Cerebellar nuclear complex (tissue), 1 donor: ENCODE measurements at places on chromosomes 3 and 15.

GRCh38 chr3:186609247-186609868 is 3.5 kb upstream of the AHSG start:
- DNase-seq, result no peak

DNA sequence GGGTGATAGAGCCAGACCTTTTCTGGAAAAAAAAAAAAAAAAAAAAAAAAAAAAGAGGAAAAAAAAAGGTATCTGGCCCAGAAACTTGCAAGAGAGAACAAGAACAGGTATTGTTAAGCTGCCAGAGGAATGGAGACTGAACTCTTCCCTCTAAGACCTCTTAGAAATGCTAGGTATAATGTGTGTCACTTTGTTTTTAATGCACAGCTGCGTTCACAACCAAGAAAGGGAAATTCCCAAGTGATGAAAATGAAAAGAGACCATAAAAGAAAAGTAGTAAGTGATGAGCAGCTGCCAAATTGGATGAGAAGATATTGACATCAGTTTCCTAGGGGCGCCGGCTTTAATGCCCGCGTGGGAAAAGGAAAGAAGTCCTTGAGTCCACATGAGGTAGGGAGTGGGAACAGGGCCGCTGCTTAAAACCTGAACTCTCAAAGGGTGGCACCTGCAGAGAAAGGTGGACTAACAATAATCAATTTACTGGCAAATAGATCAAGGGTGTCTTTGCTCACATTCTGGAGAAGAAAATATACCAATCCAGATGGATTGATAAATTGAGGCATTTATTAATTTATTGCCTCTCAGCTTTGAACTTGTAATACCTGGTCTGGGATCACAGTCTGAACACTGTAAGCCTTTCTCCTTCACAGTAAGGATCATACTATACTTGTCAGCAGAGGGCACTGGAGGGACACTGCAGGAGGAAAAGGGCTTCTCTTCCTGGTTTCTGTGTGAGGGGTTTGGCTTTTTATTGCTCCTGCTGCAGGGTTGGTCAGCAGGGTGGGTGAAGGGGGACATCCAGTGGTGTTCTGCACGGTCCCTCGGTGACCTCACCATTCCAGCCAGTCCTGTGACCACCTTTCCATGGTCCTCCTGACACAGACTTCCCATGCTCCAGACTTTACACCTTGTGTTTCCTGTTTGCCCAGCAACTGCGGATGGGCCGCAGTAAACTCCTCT is 131.6 kb downstream of the AQP9 start:
- DNase-seq, result no peak

DNA sequence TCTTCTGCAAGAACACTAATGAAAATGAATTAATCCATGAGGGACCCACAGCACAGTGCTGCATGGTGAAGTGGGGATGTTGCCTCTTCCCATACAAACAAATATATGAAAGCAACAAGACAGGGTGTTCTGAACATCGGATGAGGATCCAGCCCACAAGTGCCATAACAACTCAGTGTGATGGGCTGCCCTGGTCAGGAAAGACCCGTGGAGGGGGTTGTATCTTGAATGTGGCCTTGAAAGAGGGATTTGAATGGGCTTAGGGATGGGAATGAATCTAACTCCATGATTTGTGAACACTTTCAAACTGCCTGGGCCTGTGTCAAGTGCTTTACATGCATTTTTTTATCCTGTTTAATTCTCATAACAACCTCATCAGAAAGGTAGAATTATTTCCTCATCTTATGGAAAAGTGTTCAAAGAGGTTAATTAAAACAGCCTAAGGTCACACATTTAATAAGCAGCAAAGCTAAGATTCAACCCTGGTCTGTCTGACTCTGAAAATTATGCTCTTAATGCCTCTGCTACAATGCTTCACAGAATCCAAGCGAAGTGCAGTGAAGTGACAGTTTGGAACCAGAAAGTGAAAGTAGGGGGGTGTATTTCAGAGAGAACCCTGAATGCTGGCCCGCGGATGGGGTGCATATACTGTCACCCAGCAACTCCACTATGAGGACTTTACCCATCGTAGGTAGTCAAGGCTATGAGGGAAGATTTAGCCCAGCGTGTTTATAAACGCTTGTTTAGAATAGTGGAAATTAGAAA is 65.6 kb upstream of the HEG1 start:
- DNase-seq, result no peak

GRCh38 chr3:111069974-111070771 is 1.4 kb upstream of the NECTIN3 start:
- DNase-seq, result no peak

DNA sequence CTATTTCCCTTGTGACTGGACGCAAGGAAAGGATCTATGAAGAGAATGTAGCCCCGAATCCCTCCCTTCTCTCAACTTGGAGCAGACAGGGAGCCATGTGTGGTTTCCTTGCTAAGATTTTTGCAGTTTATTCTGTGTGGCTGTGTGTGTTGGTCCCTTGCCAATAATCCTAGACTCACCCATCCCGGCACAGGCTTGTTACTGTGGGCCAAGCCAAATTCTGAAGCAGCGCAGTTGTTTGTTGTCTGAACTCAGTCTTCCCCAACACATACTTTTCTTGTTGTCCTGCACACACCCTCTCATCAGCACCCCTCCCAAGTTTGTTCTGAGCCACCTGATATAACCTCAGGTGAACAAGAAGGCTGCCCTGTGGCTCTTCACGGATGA is 193.3 kb upstream of the CTDSPL start:
- no peak for DNase-seq

DNA sequence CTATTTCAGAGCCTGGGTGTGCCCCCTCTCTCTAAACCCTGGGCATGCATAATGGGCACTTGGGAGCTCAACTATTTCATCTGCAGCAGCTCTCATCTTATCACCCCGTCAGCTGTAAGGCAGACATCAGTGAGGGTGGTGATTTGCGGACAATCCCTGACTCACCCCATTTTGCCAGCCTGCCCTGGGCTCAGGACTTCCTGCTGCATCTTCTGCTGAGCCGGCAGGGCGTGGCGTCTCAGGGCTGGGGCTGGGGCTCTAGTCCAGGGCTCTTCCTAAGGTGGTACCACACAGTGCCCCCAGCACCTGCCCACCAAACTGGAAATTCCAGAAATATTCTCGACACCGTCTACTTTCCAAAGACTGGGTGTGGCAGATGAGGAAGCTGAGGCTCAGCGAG is 925 bp upstream of the PSTPIP1 start:
- DNase-seq, result no peak

DNA sequence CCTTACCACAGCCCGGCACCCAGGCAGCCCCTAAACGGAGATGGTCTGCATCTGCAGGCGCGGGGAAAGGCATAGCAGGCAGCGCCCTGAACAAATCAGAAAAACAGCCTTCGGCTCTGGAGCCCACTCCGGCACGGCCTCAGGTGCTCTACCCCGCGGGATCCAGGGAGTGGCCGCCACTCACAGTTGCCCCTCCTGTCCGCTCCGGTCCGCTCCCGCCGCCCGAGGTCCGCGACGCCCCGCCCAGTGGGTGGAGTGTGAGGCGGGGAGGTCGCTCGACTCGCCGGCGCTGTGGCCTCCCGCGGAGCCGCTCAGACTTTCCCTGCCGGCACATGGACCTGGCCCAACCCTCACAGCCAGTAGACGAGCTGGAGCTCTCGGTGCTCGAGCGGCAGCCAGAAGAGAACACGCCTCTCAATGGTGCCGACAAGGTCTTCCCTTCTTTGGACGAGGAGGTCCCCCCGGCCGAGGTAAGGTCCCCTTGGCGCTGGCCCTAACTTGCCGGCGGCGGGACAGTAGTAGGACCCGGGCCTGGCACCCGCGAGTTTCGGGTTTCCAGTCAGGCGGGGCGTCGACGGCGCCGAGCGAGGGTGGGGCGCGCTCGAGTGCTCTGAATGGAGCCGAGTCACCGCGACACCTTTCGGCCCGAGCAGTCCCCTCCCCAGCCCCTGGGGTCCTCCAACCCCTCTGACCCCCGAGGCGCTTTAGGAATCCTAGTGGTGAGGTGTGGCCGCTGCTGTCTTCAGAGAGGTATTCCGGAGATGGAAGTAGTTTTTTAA is at the start of gene C3orf52:
Gene C3orf52 (plus strand): TSS at position 314 of the 779 bp plus-strand sequence. CDS start 19 bp downstream, at position 333.
- DNase-seq, result no peak

DNA sequence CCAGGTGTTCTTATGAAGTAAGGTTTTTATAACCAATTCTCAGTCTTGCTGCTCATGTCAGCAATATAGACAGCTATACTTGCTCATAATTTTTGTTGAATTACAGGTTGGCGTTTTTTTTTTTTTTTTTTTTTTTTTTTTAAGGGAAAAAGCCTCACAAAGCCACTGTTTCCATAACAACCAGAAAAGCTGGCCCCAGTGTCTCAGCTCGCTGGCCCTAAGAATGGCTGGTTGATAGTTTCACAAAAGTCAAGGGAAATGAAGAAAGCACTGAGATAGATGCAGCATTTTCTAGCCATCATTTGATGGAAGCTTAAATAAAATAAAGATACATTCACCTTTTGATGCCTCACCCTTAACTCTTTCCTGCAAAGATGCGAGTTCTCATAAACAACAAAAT is 121.9 kb downstream of the C3orf70 start:
- DNase-seq, result no peak

DNA sequence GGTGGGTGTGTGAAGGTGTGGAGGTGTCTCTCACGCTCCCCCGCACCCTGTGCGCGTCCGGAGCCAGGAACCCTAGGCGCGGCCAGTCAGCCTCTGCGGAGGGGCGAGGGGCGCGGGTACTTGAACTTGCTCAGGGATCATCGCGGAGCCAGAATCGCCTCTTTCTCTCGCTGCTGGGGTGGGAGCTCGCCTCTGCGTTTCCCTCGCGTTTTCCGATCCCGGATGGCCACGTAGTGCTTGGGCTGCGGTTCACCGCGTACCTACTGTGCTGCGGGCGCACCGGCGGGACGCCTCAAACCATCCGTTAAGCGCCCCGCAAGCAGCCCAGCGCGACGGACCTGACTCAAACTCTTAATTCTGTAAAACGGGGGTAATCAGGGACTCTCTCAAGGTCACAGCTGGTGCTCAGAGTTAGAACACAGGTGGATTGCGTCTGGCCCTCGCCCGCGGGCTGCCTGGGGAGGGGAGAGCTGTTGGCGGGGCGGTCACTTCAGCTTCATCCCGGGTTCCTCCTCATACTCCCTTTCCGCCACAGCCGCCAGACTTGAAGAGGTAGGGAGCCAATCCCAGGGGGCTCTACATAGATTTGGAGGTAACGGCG is 686 bp downstream of the MYRIP start:
- no peak for DNase-seq

GRCh38 chr3:104632521-104632920 is 734.2 kb upstream of the ALCAM start:
- no peak for DNase-seq

DNA sequence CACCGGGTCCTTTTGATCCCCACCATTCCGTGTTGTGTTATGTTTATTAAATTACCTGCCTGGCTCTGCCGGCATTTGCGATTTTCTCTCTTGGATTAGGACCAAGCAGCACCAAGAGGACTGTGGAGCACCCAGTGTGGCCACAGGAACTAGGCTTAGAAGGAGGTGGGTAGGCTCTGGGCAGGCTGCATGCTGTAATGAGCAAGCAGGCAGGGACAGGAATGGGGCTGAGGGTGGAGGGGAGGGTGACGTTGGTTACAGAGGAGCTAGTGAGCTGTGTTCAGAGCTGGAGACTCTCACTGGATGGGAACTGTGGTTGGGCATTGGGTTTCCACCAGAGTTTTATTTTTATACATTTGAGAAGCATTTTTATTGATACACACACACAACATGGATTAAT is 7.9 kb upstream of the SCN5A start:
- no peak for DNase-seq

DNA sequence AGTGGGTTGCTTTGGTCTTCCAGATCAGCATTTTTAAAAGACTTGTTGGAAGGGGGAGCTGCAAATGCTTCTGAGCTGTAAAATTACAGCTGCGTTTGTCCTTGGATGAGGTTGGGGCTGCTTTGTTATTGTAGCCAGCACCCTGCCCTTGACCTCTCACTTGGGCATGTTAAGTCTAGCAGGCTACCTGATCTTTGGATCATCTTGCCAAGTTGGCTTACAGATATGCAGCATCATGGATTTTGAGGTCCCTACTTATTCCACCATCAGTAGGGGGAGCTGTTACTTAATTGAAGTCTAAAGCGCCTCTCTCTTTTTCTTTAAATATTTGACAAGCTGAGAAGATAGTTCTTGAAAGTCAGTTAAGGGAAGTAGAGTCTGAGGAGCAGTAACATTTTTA is 793.0 kb downstream of the MCTP2 start:
- DNase-seq, result no peak

GRCh38 chr3:49277383-49277775 is 347 bp upstream of the C3orf62 start:
- DNase-seq, result no peak

- no peak for DNase-seq
These were observed 54.6 kb upstream of the LIPC start for GRCh38 chr15:58377193-58377592.

DNA sequence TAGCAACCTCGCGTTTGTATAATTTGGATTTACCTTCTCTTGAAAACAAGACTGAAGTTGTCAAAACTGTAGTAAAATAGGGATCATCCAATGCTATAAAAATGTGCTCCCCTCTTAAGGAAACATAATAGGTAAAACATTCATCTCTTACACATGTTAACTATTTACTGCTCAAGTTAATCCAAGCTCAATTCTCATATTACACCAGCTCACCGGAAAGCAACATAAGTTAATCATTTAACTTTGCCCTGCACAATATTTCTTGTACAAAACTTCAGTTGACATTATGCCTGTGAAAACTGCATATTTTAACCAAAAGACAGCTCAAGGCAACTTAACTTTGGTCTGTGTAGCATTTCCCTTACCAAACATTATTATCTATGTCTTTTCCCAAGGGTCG is 634.2 kb downstream of the NAALADL2 start:
- no peak for DNase-seq

- no peak for DNase-seq
These were observed 1068.0 kb upstream of the CADM2 start for GRCh38 chr3:83890763-83891135.

DNA sequence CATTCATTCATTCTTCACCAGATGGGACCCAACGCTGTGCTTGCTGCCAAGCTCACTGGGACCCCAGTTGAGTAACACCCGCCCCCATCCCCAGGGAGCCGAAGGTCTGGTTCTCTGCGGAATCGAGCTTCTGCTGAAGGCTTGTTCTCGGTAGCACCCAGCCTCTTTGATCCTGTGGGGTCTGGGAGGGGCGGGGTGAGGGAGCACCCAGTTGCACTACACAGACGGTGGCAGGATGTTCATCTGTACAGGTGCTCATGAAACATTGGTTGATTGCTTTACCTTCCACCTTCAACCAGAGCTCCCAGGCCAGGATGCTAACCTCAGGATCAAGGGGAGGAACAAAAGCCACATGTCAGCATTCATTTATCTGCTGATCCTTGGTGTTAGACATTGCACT is 77.7 kb upstream of the RGMA start:
- no peak for DNase-seq

- no peak for DNase-seq
These were observed 515 bp upstream of the MTHFS start for GRCh38 chr15:79897380-79897678.

DNA sequence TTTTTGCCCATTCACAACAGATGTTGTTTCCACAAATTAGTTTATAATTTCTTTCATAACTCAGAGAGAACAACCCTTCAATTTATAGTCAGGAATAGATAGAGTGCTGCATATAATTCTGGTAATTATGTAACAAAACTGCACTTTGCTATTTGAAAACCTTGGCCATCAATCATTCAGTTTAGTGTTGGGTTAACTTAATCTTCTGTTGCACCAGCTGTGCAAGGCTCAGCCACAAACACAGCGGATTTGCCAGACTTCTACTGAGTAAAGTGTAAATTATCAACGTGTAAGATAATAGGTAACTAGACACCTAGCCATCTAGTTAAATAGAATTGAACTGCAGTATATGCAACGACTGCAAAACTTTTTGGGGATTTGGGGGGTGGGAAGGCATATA is 1064.3 kb upstream of the EPHA6 start:
- DNase-seq, result no peak
